ENCODE measurements at places on chromosomes 7 and 10. TPM values are rescaled to one million over a fixed set of nuclear protein-coding genes. Genes with fewer than 3 reads are reported as not detected.

Gene ABCB8
- total RNA-seq: 42.4 TPM

Gene CRHR2
- not detected for total RNA-seq

Gene PROSER2
- total RNA-seq: 18.0 TPM

Gene REPIN1
- 86.0 TPM for total RNA-seq

Gene PAX4
- total RNA-seq: not detected

Gene HGF
- 17.2 TPM for total RNA-seq

Gene GOT1
- total RNA-seq: 16.9 TPM

DNA sequence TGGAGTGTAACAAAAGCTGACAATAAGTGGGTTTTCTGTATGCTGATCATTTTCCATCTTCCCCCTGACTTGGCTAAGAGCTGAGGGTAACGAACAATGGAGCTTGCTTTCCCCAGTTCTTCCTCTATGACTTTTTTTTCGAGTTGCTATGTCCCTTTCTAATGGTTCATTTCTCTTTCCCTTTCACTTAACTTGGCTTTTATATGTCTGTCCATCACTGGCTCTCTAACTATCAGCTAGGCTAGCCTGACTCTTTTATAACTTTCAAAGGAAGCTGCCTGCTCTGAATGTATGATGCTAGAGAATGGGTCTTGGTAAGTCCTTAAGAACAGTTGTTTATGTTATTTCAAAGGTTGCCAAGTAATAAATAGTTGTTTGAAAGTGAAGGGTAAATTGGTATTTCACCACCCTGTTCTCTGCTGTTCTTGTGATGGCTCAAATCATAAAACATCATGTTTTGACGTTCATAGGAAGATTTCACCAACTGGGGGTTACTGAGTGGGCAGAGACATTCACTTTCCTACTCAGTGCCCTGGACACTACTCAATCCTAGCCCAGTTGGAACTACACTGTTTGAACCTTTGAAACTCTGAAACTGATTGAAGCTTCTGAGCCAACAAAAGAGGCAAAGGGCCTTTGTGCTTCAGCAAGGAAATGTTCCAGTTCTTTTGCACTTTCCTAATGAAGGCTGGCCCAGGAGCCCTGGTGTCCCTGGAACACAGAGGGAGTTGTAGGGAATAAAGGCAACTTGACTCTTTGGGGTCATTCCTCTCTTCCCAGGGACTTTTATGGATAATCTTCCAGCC is 85.4 kb upstream of the PHYHIPL start:
- H3K4me3 ChIP-seq: no peak overlapping the region
- H3K4me1 ChIP-seq: no peaks in the 10 kb centered on the region
- no peak for DNase-seq
- H3K36me3 ChIP-seq: no peaks in the 10 kb centered on the region

DNA sequence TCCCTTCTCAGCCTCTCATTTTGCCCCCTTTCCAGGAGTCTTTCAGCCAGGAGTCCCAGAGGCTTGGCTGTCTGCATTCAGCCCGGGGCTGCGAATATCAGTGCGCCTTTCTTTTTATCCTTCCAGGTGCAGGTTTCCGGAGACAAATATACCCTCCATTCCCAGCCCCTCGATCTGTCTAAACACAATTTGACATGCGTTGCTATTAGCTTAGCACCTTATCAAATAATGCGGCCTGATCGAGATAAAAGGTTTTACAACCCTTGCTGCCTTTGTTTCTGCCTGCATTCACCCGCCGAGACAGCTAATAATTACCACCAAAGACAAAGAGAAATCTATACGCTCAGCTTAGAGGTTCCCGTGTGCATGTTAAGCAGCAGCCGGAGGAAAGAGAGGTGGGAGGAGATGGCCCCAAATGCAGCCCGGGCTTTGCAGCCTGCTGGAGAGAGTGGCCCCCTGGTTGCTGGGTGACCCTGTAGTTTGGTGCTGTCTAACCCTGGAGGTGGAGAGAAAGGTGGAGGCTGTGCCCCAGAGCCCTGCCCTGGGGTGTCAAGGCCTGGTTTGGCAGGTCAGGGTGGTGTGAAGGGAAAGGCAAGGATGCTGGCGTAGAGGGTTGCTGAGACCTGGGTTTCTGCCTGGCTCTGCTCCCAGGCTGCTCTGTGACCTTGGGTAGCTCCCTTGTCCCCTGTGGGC is 185.3 kb downstream of the RPS24 start:
- H3K36me3 ChIP-seq: no peaks in the 10 kb centered on the region
- H3K27ac ChIP-seq: no peak overlapping the region
- peaks cover 12% of the 10 kb centered on the region for H3K4me1 ChIP-seq
- no peak overlapping the region for H3K4me3 ChIP-seq
- no peaks in the 10 kb centered on the region for H3K27me3 ChIP-seq
- no peak for DNase-seq

GRCh38 chr10:19049567-19049966 is 966 bp downstream of the MALRD1 start:
- no peak overlapping the region for H3K4me3 ChIP-seq
- H3K36me3 ChIP-seq: no peaks in the 10 kb centered on the region
- no peaks in the 10 kb centered on the region for H3K4me1 ChIP-seq
- H3K27ac ChIP-seq: no peak overlapping the region
- no peak for DNase-seq

DNA sequence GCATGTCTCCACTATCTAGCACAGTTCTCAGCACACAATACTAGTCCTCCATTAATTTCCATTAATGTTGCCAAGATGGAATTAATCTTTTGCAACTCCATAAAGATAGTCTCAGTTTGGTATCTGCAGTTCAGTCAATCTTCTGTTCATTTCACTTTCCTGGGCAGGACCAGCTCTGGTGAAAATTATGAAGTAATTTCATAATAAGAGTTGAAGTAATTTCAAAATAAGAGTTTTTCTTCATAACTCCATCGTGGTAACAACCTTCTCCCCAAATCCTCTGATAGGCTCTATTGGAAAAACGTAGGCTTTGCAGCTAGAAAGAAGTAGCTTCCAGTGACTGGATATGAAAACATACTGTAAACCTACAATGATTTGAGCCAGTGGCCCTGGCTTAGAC is 618.2 kb downstream of the TYW1 start:
- H3K4me3 ChIP-seq: no peak overlapping the region
- H3K27me3 ChIP-seq: peaks cover 4% of the 10 kb centered on the region
- H3K27ac ChIP-seq: no peak overlapping the region
- DNase-seq: no peak
- no peaks in the 10 kb centered on the region for H3K36me3 ChIP-seq
- no peaks in the 10 kb centered on the region for H3K4me1 ChIP-seq

DNA sequence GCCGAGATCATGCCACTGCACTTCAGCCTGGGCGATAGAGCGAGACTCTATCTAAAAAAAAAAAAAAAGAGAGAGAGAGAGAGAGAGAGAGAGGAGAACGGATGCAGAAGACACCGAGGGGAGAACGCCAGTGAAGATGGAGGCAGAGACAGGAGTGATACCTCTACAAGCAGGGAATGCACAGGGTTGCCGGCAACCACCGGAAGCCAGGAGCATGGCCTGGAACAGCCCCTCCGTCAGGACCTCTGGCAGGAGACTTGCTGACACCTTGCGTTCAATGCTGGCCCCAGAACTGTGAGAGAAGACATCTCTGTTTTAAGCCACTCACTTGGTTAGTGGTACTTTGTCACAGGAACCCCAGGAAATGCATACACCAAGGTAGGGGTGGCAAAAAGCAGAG is 38.1 kb upstream of the DUSP5 start:
- no peak for DNase-seq
- H3K27ac ChIP-seq: no peak overlapping the region
- H3K27me3 ChIP-seq: no peaks in the 10 kb centered on the region
- H3K4me1 ChIP-seq: no peaks in the 10 kb centered on the region
- no peaks in the 10 kb centered on the region for H3K36me3 ChIP-seq

DNA sequence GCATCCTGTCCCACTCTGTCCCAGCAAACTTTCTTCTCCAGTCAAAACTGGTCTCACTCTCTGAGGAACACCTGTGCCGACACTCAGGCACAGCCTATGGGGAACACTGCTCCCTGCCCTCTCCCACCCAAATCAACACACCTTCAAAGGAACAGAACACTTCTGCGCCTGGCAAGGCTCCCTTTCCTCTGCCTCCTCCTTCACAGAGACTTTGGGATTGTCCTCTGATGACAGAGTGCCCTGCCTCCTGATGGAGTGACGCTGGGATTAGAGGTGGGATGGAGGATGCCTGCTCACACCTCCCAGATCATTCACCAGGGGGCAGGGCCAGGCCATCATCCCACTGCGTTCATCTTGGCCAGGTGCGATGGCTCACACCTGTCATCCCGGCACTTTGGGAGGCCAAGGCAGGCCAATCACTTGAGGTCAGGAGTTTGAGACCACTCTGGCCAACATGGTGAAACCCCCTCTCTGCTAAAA is 26.5 kb downstream of the KLF6 start:
- H3K4me3 ChIP-seq: no peak overlapping the region
- peaks cover 22% of the 10 kb centered on the region for H3K4me1 ChIP-seq
- no peak for DNase-seq

DNA sequence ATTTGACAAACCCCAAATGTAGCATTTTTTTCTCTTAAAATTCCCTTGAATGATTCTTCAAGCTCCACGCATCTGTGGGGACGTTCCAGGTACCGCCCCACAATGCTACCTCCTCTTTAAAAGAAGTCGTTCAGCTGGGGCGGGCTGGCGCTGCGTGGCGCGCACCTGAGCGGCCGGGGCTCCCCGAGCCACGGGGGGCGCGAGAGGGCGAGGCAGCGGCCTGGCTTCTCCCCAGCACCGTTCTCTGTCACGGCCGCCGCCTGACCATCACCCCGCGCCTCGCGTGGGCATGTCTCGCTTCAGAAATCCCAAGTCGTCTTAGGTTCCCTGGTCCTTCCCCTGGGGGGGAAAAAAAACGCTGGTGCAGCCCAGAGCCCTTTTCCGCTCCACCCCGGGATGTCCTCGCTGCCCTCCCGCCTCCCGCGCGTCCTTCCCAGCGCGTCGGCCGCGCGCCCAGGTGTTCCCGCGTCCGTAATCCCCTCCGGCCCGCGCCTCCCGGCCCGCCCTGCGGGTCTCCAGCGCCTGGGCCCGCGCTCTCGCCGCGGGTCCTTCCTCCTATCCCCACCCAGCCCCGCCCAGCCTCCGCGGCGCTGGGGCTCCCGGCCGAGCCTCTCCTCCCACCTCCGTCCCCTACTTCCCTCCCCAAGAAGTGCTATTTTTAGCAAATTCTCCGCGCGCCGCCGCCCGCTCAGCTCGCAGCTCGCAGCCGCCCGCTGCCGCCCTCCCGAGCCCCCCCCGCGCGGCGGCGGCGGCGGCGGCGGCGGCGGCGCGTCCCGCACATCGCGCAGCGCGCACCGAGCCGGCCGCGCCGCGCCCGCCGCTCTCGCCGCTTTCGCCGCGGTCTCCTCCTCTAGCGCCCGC is 58.7 kb upstream of the PRPS1L1 start:
- H3K36me3 ChIP-seq: no peaks in the 10 kb centered on the region
- H3K4me3 ChIP-seq: peak overlapping the region; percentile 66
- peak; percentile 50 for DNase-seq
- peaks cover 5% of the 10 kb centered on the region for H3K4me1 ChIP-seq

DNA sequence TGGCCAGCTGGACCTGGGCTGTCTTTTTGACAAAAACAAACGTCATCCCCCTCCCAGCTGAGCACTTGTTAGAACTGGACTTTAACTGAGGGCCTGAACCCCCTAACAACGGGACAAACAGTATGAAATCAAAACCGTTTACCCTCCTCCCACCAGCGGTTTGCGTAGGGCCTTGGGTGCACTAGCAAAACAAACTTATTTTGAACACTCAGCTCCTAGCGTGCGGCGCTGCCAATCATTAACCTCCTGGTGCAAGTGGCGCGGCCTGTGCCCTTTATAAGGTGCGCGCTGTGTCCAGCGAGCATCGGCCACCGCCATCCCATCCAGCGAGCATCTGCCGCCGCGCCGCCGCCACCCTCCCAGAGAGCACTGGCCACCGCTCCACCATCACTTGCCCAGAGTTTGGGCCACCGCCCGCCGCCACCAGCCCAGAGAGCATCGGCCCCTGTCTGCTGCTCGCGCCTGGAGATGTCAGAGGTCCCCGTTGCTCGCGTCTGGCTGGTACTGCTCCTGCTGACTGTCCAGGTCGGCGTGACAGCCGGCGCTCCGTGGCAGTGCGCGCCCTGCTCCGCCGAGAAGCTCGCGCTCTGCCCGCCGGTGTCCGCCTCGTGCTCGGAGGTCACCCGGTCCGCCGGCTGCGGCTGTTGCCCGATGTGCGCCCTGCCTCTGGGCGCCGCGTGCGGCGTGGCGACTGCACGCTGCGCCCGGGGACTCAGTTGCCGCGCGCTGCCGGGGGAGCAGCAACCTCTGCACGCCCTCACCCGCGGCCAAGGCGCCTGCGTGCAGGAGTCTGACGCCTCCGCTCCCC is at the start of gene IGFBP1:
Gene IGFBP1 (plus strand): TSS at position 304 of the 808 bp plus-strand sequence. CDS start 165 bp downstream, at position 469.
- peaks cover 54% of the 10 kb centered on the region for H3K27me3 ChIP-seq
- no peak within 1 kb of the TSS for H3K27ac ChIP-seq
- H3K4me3 ChIP-seq: peak within 1 kb of the TSS; percentile 29
- peaks cover 8% of the 10 kb centered on the region for H3K4me1 ChIP-seq
- no peak for DNase-seq

- H3K36me3 ChIP-seq: no peaks in the 10 kb centered on the region
- no peak overlapping the region for H3K4me3 ChIP-seq
- peaks cover 12% of the 10 kb centered on the region for H3K27me3 ChIP-seq
- H3K27ac ChIP-seq: no peak overlapping the region
- DNase-seq: no peak
- no peaks in the 10 kb centered on the region for H3K4me1 ChIP-seq
Measured at GRCh38 chr7:98038321-98038720, 48.3 kb upstream of the OCM2 start.

GRCh38 chr10:34690383-34691049 is 124.6 kb downstream of the PARD3 start:
- no peak for DNase-seq
- H3K4me3 ChIP-seq: no peak overlapping the region
- no peaks in the 10 kb centered on the region for H3K27me3 ChIP-seq

DNA sequence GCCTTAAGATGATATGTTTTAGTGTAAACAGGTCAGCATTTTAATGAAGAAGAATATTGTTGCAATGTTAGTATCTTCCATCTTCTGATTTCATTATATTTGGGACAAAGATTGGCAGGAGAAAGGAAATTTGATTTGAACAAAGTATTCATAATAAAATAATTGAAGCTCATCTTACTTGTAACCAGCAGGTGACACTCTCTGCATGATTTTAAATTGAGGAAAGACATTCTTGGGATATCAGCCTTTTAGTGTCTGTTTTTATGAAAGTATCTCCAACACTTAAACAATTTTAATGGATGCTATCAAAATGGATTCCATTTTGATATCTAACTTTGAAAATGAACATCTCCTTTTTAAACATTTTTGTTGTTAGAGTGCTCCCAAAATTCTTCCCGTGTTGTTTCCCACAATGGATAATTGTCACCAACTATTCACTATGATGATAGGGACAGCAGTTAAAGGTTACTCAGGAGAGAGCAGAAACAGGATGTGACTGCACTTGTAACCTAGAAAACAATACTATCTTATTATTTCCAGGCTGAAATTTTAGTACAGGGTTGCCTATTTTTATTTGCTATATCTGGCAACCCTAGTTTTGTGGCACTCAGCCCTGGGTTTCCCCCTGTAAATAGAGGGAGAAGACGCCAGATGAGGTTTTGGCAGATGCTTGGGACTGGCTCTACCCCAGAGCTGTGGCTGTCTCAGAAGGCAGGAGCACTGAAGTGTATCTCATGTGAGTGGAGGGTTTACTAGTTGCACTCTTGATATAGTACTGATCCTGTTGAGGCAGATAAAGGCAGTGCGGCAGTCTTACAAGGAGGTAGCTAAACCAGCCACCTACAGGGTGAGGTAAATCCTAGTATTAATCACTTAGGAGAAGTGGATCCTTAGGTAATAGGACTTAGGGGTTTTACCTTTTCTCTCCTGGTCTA is 31.0 kb upstream of the ABCB4 start:
- H3K4me3 ChIP-seq: no peak overlapping the region
- DNase-seq: no peak
- H3K36me3 ChIP-seq: no peaks in the 10 kb centered on the region
- H3K27ac ChIP-seq: no peak overlapping the region
- no peaks in the 10 kb centered on the region for H3K27me3 ChIP-seq

Measured in lower lobe of right lung (tissue), 2 donors.